ENCODE measurements at places on chromosomes 4 and X. TPM values are rescaled to one million over a fixed set of nuclear protein-coding genes. Genes with fewer than 3 reads are reported as not detected.
A peak's percentile ranks its signal among the peaks of the same experiment; 100 is the strongest.

- no peak overlapping the region for H3K27ac ChIP-seq
- no peak for DNase-seq
- no peaks in the 10 kb centered on the region for H3K36me3 ChIP-seq
- no peaks in the 10 kb centered on the region for H3K27me3 ChIP-seq
Observed at GRCh38 chrX:46739736-46740135, 19.2 kb downstream of the SLC9A7 start.

GRCh38 chrX:119790977-119791436, 423 bp downstream of the RPL39 start:
- peak overlapping the region; percentile 95 for H3K27ac ChIP-seq
- peak; percentile 27 for DNase-seq
- no peaks in the 10 kb centered on the region for H3K27me3 ChIP-seq
- peak overlapping the region; percentile 83 for H3K4me3 ChIP-seq
- H3K4me1 ChIP-seq = peaks cover 14% of the 10 kb centered on the region

- DNase-seq = no peak
- H3K36me3 ChIP-seq = no peaks in the 10 kb centered on the region
- no peak overlapping the region for H3K27ac ChIP-seq
- no peaks in the 10 kb centered on the region for H3K27me3 ChIP-seq
Observed at GRCh38 chrX:53255738-53256191, 25.6 kb downstream of the IQSEC2 start.

DNA sequence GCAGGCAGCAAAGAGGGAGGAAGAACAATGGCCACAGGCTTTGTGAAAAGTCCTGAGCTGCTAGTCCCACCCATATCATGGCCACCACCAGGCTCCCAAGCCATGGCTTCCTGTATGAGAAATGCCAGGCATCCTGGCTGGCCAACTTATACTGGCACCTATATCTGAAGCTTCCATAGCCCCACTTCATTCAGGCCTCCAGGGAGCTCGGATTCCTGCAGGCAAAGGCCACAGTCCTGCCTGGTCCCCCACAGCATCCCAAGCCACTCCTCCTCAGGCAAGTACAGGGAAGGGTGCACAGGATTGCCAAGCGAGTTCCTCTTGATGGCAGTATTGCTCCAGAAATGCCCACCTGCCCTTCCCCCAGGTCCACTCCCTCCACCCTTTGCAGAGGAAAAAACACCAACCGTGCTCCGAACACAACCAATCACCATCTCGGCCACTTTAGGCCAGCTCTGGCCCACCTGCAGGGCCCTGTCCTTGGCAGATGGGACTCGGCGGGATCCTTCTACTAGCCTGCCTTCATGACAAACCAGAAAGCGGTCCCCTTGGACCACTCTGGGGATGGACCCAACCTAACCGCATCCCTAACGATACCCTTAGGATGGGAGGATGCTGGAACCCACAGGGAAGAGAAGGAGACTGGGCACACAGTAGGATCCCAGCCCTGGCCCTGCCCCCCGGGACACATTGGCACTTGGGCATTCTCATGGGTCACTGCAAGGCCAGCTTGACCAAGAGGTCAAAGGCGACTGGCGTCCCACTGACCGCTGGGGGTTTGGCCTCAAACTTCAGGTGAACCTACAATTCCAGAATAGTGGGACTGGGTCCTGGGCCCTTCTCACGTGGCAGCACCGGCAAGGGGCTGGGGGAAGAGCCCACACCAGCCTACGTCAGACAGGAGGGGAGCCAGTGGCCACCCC, 220.4 kb upstream of the AGTR2 start:
- DNase-seq = peak; percentile 50
- H3K27me3 ChIP-seq = no peaks in the 10 kb centered on the region
- H3K36me3 ChIP-seq = no peaks in the 10 kb centered on the region
- peaks cover 4% of the 10 kb centered on the region for H3K4me1 ChIP-seq
- no peak overlapping the region for H3K4me3 ChIP-seq

Gene ZCCHC4
- 15.4 TPM for total RNA-seq

Data from transverse colon (tissue), 4 donors.